ENCODE measurements at places on chromosomes 16 and 17. TPM values are rescaled to one million over a fixed set of nuclear protein-coding genes. Genes with fewer than 3 reads are reported as not detected.

Gene TBC1D3G
- not detected for polyA plus RNA-seq

Gene KLHL10
- 0.11 TPM for polyA plus RNA-seq

Gene HOXB3
- polyA plus RNA-seq, result 2.6 TPM

Gene HMOX2
- polyA plus RNA-seq, result 113 TPM

Gene TLCD3B
- 0.15 TPM for polyA plus RNA-seq

Gene RNU2-1
- not detected for polyA plus RNA-seq

Gene SRL
- not detected for polyA plus RNA-seq

Gene ESRP2
- polyA plus RNA-seq, result 35.4 TPM
